ENCODE measurements at places on chromosomes 4 and X.

GRCh38 chr4:180962268-180962667, 1280.9 kb upstream of the TENM3 start:
- no peak for DNase-seq

DNA sequence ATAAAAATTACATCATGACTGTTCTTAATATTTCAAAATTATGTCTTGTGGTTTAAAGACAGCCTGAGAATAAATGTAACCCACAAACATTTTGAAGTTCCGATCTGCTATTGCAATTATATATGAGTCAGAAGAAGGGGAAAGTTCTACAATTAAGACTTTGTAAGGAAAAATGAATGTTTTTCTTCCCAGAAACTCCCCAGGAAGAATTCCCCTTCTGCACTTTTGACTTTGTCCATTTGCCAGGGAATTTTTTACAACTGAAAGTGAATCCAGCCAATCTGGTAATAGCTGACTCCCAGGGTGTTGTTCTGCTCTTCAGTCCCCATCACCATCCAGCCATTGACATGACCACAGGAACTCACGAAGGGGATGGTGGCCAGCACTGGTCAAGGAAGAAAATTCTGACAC, 61.6 kb upstream of the NOCT start:
- DNase-seq: no peak

DNA sequence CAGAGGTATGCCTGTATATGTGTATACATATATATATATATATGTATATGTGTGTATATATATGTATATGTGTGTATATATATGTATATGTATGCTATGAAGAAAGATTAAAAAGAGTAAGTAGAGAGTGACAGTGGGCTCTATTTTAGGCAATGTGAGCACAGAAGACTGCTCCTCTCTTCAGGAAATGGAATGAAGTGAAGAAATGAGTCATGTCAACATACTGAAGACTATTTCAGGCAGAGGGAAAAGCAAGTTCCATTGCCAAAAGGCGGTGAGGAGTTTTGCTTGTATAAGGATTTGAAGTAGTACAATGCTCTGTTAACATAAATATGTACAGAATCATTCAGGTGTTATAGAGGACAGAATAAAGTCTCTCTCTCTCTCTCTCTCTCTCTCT, 773.2 kb upstream of the FTHL17 start:
- no peak for DNase-seq

DNA sequence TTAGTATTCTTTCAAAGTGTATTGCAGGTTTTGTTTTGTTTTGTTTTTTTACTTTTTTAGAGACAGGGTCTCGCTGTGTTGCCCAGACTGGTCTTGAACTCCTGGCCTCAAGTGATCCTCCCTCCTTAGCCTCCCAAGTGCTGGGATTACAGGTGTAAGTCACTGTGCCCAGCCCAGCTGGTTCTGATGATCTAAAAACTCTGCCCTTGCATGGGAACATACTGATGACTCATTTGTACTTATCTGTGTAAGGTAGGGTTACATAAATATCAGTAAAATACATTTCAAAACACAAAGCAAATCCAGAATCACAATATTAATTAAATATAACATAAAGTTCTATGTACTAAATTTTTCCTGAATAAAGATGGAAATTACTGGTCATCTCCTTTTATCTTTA, 7.4 kb upstream of the SLC9B1 start:
- no peak for DNase-seq

DNA sequence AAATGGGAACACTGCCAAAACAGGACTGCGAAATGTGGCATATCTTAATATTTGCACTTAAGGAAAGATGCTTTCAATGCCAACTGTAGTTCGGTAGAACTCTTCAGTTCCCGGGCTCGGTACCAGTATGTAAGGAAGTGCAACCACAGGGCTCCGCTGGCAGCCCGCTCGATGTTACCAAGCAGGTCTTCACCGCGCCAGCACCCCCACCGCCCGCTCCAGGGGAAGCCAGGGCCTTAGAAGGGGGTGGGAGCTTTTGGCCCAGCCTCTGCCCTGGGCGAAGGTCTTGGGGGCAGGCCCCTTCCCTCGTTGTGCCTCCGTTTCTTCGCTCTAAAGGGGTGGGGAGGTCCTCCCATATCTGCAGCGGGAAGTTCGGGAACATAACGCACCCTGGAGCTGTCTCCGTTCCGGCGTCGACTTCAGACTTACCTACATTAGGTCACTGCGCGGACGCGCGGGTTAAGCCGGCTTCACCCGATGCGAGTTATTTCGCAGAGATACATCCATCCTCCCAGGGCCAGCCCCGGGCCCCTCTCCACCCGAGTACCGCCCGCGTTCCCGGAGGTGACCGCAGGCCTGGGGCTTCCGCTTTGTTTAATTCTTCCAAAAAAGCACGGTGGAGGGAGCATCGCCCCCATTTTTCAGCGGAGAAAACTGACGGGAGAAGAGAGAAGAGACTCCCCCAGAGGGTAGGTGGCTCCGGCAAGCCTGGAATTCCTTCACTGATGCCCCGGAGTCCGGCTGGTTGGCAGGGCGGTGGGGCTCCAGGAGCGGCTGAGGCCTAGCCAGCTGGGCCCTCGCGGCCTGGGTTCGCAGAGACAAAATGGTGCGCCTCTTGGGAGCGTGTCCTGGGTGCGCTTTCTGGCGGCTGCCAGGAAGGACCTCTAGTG, 1.0 kb upstream of the HMX1 start:
- no peak for DNase-seq

- no peak for DNase-seq
Measured at GRCh38 chrX:44282753-44283152, 60.7 kb downstream of the EFHC2 start.

GRCh38 chr4:146381263-146381872, 140.4 kb downstream of the SLC10A7 start:
- DNase-seq: no peak

DNA sequence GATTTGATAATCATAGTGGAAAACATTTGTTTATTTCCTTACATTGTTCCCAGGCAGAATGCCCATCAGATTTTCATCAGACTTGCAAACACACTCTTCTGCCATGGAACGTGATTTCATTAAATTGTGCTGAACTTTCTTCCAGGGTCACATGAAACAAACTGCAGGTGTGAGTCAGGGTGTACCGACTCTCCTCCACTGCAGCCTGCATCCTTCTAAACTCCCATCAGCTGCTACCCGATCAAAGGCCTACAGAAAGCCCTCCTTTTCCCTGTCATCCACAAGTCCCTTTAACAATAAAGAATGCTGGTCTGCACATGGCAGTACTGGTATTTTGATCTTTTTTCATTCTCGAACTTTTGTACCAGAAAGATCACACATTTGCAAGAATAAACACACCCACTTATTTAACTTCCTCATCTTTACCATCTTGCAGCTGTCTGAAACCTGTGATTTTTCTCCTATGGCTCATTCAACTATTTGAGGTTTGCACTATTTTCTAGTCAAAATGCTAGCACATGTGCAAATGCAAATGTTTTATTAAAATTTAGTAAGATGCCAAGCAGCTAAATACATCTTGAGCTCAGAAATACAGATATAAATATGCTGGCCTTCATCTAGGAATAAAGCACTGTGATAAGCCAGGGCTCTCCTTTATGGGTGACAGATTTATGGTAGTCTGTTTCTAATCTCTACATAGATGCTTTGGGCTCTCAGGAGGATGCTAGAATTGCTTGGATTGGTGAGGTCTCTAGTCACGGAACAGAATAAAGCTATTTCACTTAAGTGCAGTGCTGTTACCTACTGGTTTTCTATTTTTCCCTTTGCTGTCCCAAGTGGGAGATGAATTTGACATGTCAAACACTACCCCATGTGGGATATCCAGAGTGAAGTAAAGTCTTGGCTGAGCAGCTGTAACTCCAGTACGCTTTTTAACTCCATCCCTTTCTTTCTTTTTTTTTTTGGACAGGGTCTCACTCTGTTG, 25.8 kb upstream of the ARHGAP24 start:
- no peak for DNase-seq

Data from GM18507 (cell line).